ENCODE measurements at places on chromosomes 5 and 9.

GRCh38 chr5:132471944-132472343 is 18.6 kb downstream of the IRF1 start:
- DNase-seq, result peak; percentile 27

- DNase-seq, result no peak
Observed at GRCh38 chr9:114317665-114318357, 5.1 kb upstream of the ORM1 start.

DNA sequence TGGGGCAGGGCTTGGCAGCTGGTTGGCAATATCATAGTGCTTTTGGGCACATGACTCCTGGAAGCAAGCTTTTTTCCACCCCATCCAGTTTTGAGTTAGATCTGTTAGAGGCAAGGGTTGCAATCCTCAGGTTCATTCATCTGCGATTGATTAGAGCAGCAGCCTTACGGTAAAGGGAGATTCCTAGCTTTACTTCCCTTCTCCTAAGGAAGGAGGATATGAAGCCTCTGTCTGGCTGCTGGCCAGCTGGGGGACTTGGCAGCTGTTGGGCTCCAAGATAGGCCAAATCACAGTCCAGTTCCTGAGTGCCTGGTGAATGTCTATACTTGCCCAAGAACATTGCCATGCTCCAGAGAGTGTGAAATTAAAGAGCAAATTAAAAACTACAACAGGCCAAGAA is 113.4 kb upstream of the CCNH start:
- DNase-seq, result no peak

GRCh38 chr9:115046199-115046598 is 71.8 kb downstream of the TNC start:
- no peak for DNase-seq

DNA sequence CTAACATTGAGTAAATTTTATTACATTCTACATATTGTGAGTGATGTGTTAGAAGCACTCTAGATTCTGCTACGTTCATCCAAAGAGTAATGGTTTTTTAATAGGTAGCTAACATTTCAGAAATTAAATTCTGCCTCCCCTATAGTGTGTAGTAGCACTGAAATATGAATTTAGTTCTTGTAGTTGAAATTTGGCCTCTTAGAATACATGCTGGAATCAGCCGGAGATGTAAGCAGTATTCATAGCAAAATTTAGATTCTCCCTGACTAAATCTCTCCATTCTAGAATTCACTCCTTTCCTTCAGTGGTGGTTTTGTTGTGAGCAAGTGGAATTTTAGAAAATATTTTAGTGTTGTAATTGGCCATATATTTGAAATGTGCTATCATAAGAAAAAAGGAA is 799.9 kb upstream of the CDH10 start:
- no peak for DNase-seq

DNA sequence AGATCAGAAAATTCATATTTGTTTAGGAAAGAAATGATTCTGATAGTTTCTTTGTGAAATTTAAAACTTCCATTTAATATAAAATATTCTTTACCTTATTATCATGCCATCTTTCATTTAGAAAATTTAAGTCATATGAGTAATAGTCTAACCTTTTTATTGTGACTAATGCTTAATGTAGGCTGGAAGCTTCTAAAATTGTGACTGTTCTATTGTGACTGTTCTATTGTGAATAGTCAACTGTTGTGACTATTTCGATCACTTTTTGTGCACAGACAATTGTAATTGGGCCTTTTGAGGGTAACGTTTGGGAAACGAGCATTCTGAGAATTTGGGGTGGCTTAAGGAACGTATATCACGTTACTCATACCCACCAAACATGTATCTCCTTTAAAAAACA is 100.0 kb downstream of the PARP8 start:
- no peak for DNase-seq
